ENCODE measurements at places on chromosomes 11 and 22.

DNA sequence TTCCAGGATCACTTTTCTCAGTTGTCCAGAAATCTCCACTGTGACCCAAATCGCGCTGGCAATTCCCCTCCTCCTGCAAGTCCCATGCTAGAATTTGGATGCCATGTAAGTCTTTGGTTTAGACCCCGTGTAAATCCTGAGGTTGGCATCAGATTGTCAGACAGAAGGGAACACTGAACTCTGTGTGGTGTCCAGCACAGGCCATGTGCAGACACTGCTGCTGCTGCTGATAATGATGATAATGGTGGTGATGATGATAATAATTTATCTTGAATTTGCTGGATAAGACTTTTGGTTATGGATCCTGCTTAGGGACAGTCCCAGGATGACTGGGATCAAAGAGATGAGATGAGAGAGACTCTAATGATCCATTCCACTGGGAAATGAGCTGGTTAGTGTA lies 45.0 kb downstream of the RPUSD4 start:
- no peak for DNase-seq

DNA sequence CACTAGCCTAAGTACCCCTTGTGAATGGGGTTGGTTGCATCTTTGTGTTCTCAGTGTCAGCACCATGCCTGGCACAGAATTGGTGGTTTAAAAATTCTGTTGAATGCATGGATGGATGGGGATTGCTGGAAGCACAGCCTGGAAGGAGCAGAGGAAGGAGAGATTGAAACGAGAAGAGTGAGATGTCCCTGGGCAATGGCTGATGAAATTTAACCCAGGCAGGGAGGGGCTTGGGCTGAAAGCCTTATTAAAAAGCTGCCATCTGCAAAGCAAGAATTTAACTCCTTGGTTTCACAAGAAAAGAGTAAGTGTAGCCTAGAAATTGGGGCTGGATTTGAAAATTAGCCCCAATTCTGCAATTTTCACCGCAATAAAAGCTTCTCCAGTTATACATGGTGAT lies 126.7 kb downstream of the TEAD1 start:
- no peak for DNase-seq

DNA sequence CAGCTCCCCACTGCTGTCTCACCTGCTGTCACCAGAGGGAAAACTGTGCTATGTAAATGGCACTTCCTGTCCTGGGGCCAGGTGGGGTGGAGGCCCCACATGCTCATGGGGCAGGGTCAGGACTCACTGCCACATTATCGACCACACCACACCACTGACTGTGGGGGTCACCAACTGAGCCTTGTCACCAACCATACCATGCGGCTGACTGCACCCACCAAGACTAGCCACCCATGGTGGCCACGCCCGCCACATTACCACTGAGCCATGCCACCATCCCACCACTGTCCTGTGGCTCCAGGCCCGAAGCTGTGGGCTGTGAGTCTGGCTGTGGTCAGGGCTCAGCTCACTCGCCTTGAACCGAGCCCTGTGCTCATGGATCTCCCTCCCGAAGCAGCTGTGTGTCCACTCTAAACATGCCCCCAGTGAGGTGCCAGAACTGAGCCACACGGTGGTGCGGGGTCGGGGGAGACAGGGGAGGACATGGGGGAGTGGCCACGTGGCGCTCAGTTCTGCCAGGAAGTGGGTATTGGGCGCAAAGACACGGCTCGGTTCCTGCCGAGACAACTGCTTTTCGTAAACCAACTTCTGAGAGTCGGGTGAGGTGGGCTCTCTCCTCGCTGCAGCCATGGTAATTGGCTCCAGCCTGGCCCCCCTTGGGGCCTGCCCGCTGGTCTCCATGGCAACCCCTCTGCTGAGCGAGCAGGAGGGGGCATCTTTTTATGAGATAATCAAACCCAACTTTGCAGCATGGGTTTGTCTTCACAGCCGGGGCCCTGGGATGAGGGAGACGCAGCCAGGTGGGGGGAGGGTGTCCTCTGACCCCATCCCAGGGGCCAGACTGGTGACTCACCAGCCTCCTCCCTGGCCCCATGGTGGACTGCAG lies 23.2 kb downstream of the RTN4R start:
- no peak for DNase-seq

- no peak for DNase-seq
Observed at GRCh38 chr11:94786264-94787126, 18.3 kb downstream of the AMOTL1 start.

GRCh38 chr11:13269775-13270174 lies 7.8 kb upstream of the BMAL1 start:
- DNase-seq, result peak; percentile 41

- DNase-seq, result no peak
Observed at GRCh38 chr22:35089139-35089538, 23.2 kb downstream of the ISX start.

DNA sequence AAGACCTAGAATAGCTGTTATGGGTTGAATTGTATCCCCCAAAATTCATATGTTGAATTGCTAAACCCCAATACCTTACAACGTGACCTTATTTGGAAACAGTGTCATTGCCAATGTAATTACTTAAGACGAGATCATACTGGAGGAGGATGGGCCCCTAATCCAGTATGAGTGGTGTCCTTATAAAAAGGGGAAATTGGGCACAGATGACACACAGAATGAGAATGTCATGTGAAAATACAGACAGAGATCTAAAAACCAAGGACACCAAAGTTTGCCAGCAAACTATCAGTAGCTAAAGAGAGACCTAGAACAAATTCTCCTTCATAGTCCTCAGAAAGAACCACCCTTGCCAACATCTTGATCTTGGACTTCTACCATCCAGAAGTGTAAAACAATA lies 127.7 kb downstream of the ATXN10 start:
- no peak for DNase-seq

- no peak for DNase-seq
Observed at GRCh38 chr22:26443901-26444690, 15.0 kb downstream of the ASPHD2 start.

DNA sequence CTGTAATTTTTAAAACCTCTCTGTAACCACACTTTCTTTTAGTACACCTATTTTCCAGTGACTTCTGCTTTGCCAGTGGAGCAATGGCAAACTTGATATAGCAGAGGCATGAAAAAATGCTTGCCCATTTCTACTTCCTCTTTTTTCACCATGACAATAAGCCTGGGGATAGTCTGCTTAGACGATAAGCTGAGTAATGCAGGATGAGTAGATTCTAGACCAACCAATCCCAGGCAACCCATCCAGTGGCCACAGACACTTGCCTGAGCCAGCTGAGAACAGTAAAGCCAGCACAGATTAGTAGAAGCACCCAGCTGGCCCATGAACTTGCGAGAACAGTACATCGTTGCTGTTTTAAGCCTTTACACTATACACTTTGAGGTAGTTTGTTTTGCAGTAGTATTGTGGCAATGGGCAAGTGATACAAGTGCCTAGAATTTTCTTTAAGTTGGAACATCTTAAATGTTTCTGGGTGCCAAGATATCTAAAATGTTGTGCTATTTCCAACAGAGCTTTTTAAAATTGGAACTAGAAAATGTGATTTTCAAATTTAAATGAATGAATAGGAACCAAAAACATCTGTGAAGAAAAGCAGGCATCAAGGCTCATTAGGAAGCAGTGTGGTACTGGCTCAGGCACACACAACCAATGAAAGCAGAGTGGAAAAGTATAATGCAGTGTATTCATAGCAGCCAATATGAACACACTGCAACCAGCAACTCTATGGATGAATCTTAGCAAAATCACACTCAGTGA lies 37.7 kb downstream of the DDI1 start:
- peak; percentile 35 for DNase-seq

DNA sequence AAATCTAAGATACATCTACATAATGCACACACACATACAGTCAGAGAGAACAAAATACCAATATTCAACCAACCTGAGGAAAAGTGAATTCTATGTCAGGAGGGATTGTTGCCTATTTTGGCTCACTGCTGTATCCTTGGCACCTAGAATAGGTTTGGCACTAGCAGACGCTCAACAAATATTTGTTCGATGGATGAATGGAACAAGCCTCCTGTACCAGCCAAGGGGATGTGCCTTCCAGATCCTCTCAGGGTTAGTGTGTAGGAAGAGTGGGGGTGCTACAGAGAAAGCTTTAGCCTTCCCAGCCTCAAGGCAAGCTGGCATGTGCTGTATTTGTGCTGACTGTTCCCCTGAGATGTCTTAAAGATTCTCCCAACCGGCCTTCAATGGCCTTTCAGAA lies 23.3 kb upstream of the POU2AF1 start:
- no peak for DNase-seq

GRCh38 chr11:102837646-102838045 lies 5.8 kb downstream of the MMP3 start:
- no peak for DNase-seq

DNA sequence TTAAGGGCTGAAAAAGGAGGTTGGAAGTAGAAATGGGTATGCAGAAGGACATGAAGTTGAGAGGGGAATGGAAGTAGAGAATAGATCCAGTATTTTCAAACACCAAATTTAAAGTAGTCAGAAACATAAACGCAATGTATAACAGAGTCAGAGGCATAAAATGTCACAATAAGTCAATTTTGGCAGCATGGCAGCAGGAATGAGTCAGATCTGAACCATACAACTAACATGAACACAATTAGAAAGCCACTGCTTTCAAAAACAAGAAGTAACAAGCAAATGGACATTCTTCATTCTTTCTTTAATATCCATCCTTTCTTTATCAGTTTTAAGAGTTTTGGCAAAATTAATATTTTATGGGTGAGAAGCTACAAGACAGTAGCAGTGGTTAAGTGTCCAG lies 2.5 kb downstream of the CHORDC1 start:
- peak; percentile 58 for DNase-seq
